ENCODE measurements at places on chromosomes 4 and X.

DNA sequence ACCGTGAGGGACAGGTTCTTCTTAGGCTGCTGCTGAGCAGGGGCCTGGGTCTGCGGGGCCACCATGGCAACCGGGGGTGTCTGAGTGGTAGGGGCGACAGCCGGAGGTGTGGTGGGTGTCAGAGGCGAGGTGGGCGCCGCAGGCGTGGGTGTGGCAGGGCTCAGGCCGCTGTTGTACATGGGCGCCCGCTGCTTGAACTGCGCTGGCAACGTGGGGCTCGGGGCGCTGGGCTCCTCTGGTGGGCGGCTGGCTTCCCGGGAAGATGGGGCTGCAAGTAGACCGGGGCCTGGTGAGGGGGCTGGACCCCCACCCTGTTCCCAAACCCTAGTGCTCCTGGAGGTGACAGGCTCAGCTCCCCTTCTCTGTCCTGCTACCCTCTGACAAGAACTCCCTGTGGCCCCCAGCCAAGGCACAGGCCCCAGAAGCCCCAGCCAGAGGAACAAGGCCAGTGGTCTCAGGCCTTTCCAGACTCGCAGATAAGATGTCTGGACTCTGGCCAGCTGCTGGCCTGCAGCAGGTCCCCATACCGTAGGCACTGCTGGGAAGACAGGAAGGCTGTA lies 24.8 kb downstream of the NELFA start:
- DNase-seq = no peak

- DNase-seq = no peak
Measured at GRCh38 chrX:115709039-115709438, 148.1 kb downstream of the PLS3 start.

GRCh38 chr4:53702334-53703266 lies 111.3 kb upstream of the LNX1 start:
- peak; percentile 55 for DNase-seq

DNA sequence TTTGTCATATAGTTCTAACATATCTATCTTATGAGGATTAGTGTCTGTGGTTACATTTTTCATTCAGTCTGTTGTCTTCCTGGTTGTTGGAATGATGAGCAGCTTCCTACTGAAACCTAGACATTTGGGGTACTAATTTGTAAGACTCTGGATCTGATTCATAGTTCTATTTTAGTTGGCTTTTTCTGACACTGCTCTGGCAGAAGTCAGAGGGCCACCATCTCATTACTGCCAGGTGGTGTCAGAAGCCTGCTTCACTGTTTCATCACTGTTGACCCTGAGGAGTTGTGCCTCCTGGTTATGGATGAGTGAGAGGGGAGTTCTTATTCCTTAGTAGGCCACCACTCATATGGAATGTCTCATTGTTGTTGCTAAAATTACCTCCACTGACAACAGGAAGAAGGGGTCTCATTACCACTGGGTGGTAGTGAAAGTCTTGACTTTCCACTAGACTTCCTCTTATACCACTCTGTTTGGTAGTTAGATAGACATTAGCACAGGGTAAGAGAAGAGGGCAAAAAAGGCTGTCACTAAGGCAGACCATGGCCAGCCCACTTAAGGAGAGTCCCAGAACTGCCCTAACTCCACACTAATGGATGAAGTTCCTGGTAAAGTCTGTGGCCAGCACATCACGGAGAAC lies 395.2 kb downstream of the SPOCK3 start:
- no peak for DNase-seq

- DNase-seq = no peak
Measured at GRCh38 chr4:168831585-168831918, 178.5 kb downstream of the CBR4 start.

GRCh38 chr4:2535376-2536192 lies 863 bp upstream of the FAM193A start:
- peak; percentile 40 for DNase-seq

DNA sequence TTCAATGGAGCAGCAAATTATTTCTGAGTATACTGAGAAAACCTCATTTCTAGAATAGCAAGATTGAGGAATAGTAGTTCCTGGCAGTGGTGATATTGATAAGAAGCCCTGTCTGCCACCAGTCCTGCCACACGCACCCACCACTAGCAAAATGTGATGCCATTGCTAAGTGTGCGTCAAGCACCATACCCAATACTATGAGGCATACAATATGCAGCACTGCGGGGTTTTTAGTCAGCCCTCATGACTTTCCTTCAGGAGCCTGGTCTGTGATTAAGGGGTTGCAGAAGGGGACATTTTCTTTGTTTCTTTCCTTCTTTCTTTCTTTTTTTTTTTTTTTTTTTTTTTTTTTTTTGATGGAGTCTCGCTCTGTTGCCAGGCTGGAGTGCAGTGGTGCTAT lies 128.7 kb upstream of the USP38 start:
- no peak for DNase-seq

- no peak for DNase-seq
Measured at GRCh38 chr4:144757969-144758368, 112.0 kb downstream of the HHIP start.

DNA sequence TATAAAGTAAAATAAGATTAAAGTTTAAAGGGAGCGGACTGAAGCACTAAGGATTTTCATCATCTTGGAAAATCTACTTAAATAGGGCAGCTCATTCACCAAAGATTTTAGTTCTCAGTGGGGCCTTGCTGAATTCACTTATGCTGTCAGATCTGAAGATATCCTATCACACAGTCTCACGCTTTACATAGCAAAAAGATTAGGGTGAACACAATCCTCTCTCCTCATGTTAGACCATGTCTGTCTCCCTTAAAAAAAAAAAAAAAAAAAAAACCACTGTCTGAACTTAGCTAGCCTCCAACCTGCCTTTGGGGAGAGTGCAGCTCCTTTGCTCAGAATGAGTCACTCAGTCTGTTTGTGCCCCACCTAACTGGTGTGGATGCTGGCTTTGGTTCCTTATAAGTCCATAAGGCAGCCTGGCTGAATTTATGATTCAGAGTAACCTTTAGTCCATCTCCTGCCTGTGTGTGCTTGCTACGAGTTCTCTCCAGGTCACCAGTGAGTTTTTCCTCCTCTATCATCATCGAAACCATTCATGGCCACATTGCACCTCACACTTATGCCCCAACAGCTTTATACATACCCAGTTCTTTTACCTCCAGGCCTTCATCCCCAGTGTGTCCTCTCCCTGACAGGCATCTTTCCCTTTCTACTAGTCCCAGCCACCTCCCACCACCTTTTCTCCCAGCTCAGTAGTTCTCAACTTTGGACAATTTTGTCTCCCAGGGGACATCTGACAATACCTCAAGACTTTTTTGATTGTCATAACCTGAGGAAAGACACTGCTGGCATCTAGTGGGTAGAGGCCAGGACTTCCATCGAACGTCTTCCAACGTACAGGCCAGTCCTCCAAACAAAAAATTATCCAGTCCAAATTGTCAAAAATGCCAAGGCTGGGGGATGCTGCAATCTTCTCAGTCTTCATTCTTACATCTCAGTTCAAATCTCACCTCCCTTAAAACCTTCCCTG lies 220.7 kb upstream of the EMCN start:
- no peak for DNase-seq

- DNase-seq = no peak
Measured at GRCh38 chr4:98741952-98742351, 83.5 kb upstream of the TSPAN5 start.

DNA sequence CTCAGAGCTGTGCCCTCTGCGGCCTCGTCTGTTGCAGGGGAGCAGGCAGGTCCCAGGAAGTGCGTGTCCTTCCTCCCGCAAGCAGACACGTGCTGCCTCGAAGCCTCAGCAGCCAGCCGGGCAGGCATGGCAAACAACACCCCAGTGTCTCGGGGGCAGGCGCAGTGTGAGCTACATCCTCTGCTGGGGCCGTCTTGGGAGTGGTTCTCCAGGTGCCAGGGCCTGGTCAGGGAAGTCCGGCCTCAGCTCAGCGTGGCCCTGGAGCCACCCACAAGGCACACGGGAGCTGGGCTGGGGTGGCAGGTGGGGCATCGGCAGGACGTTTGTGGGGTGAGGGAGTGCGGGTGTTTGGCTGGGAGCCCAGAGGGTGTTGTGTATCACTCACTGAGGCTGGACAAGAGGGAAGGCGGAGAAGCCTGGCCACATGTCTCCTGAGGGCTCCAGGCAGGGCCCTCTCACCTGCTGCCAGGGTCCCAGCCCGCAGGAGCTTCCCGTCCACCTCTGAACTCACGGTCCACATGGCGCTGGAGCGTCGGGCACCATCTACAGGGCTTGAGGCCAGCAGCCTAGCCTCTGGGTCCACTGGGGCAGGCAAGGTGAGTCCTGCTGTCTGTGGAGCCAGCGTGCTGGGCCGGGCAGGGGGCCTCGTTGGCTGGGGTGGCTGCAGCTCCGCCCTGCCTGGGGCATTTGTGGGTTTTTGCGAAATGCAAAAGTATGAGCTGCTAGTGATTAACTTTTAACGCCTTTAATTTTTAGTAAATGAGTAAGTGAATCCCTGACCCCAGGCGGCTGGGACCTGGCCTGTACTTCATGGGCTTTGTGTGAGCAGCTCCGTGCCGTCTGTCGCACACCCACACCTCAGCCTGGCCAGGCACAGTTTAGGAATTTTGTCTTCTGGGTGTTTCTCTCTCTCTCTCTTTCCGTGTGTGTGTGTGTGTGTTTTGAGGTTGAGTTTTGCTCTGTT lies 17.3 kb upstream of the UVSSA start:
- no peak for DNase-seq

- no peak for DNase-seq
Measured at GRCh38 chr4:7108046-7108625, 40.3 kb upstream of the GRPEL1 start.

DNA sequence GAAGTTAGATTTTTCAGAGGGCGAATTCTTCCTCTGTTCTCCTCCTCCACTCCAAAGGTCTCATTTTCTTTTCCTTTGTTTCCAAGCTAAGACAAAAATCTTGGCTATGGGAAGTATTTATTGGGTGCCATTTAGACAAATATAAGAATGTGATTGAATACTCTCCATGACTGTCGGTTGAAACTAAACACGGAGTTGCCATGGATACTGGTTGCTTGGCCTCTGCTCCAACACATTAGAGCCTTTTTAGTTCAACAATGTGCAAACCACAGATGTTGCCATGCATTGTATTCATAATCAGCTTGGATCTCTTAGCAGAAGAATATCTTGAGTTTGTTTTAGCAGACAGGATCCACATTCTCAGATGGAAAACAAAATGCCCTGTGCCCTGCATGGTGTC lies 366.5 kb upstream of the LCORL start:
- DNase-seq = no peak

GRCh38 chr4:70927502-70928137 lies 25.5 kb downstream of the MOB1B start:
- no peak for DNase-seq

GRCh38 chr4:139521754-139522401 lies 34.1 kb downstream of the SETD7 start:
- peak; percentile 27 for DNase-seq

GRCh38 chr4:37758226-37758625 lies 68.3 kb upstream of the PGM2 start:
- DNase-seq = no peak

DNA sequence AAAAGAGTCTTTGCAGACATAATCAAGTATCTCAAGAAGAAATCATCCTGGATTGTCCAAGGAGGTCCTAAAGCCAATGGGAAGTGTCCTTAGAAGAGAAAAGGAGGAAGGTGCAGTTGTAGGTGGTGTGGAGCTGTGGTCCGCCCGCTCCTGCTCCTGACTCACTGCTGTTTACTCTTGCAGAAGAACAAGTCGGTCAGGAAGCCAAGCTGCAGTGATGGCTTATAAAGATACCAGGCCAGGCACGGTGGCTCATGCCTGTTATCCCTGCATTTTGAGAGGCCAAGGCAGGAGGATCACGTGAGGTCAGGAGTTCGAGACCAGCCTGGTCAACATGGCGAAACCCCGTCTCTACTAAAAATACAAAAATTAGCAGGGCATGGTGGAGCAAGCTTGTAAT lies 66.4 kb upstream of the ATP6AP2 start:
- no peak for DNase-seq

DNA sequence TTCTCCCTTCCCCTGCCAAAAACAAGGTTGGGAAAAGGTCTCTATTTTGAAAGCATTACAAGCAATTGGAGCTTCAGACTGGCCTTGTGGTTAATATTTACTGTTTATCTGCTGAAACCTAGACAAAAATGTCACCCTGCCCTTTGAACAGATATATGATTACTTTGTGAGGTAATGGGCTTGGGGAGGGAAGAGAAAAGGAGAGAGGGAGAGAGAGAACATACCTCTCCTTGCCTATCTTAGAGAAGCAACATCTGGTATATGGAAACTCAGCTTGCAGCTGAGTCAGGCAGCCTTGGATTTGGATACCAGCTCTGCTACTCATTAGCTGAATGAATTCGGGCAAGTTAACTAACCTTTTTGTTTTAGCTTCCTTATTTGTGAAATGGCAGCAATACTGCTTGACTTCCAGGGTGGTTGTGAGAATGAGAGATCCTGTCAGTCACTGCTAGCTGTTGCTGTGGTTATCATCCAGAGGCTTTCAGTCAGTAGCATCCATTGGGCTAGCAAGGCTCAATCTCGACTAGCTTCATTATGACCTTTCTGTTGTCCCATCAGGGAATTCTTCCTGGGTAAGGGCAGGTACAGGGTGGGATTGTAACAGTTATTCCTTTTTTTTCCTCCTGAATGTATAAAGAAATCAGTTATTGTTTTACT lies 41.1 kb downstream of the ZFX start:
- DNase-seq = no peak

GRCh38 chr4:185822791-185823190 lies 10.8 kb upstream of the SORBS2 start:
- no peak for DNase-seq

- DNase-seq = no peak
Measured at GRCh38 chr4:3671571-3672464, 94.4 kb upstream of the ADRA2C start.

DNA sequence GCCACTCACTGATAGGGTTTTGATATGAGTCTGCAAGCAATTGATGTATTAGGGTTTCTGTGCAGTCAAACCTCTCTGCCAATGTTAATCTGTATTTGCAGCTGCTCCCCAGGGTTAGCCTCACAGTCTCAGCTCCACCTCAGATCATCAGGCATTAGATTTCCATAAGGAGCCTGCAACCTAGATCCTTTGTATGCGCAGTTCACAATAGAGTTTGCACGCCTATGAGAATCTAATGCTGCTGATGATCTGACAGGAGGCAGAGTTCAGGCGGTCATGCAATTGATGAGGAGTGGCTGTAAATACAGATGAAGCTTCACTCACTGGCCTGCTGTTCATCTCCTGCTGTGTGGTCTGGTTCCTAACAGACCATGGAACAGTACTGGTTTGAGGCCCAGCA lies 280.6 kb downstream of the PAPSS1 start:
- no peak for DNase-seq

DNA sequence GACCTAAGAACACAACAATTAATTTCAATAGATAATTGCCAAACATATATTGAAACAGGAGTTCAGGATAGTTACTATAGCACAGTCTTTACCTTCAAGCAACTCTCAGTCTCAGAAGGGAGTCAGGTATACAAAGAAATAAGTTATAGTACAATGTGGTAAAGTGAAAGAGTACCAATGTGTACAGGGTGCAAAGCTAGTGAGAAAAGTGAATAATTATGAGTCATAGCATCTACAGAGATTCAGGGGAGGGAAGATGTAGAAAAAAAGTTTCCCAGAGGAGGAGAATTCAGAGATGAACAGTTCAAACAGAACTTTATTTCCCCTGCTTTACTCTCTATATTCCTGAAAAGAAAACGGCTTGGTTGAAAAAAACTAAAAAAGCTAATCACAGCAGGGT lies 22.7 kb upstream of the DKK2 start:
- DNase-seq = no peak

- no peak for DNase-seq
Measured at GRCh38 chr4:127660284-127660885, 27.6 kb downstream of the INTU start.
